Naive thymus-derived CD8-positive, alpha-beta T cell (primary cell): ENCODE measurements at places on chromosomes 3 and 15.

DNA sequence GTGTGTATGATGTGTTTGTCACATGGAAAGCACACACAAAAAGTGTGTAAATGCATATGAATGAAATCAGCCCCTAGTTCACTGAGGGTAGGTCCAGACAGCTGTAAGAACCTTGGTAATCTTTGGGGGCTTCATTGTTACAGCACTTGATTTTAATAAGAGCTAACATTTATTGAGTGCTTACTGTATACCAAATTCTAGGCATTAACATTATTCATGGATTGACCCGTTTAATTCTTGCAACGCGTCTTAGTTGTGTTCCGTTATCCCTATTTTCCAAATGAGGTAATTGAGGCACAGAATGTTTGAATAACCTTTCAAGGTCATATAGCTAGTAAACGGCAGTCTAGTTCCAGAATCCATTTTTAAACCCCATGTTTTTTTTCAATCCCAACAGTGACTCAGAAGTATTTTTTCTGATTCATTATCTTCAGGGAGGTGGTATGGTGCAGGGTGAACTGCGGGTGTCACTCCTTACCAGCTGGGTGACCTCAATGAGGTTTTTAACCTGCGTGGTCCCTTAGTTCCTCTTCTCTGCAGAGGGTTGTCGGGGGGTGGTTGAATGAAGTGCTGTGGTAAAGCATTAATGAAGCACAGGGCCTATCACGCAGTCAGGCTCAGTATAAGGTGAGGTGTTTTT is 14.2 kb downstream of the RAB8B start:
- peaks cover 17% of the 10 kb centered on the region for H3K36me3 ChIP-seq
- H3K4me3 ChIP-seq = peak overlapping the region; percentile 26
- peaks cover 85% of the 10 kb centered on the region for H3K4me1 ChIP-seq
- DNase-seq = peak; percentile 47
- H3K27ac ChIP-seq = peak overlapping the region; percentile 48

- no peak overlapping the region for H3K27ac ChIP-seq
- no peak for DNase-seq
- H3K4me1 ChIP-seq = peaks cover 65% of the 10 kb centered on the region
Observed at GRCh38 chr15:64521201-64521600, 60.8 kb downstream of the ZNF609 start.

DNA sequence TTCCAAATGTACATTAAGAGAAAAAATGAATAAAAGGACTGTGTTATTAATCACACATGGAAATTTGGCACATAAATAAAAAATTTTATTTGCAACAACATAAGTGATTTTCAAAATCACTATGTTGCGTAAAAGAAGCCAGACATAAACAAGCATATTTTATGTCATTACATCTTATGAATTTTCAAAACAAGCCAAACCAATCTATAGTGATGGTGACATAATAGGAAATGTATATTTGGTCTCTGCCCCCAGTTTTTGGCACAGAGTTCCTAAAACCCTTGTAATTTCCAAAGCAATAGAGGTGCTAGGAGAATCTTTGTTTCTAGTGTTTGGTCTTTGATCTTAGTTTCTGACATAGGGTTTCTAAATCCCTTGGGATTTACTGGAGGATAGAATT is 543.3 kb downstream of the ZBBX start:
- DNase-seq = no peak

DNA sequence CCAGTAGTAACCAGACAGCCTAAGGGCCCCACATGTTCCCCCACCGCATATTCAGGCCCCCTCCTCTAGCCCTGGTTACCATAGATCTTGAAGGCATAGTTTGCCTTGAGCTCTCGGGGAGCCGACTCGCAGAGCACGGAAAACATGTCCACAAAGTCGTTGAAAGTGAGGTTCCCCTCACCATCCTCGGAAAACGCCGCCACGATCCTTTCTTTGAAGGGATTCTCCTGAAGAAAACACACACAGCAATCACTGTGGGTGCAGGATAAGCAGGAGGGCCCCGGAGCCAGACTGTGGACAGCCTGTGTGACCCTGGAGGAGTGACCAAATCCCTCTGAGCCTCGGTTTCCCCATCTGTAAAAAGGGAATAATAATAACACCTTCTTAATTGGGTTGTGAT is 16.8 kb downstream of the SH2D7 start:
- peaks cover 27% of the 10 kb centered on the region for H3K4me1 ChIP-seq
- H3K4me3 ChIP-seq = no peak overlapping the region
- no peak for DNase-seq
- H3K36me3 ChIP-seq = no peaks in the 10 kb centered on the region
- H3K27ac ChIP-seq = no peak overlapping the region

DNA sequence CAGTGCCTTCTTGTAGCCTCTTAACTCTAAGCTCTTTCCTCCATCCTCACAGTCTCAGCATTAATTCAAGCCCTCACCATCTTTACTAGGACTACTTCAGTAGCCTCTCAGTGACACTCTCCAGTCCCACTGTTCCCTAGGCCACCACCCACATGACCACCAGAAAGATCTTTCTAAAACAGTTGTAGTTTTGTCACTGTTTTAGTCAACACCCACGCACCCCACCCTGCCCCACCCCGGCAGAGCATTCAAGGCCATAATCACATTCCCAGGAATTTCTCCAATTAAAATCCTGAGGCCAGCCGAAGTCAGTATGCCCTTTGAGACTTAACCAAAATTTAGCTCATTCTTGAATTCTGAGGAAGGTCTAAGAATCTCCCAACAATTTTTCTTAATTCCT is 31.2 kb upstream of the PSMD6 start:
- no peaks in the 10 kb centered on the region for H3K36me3 ChIP-seq
- H3K27me3 ChIP-seq = peaks cover 18% of the 10 kb centered on the region
- H3K4me3 ChIP-seq = no peak overlapping the region
- no peaks in the 10 kb centered on the region for H3K4me1 ChIP-seq
- no peak overlapping the region for H3K27ac ChIP-seq
- no peak for DNase-seq

GRCh38 chr3:66098436-66098835 is 59.7 kb upstream of the MAGI1 start:
- H3K4me3 ChIP-seq = no peak overlapping the region
- H3K4me1 ChIP-seq = no peaks in the 10 kb centered on the region
- H3K27me3 ChIP-seq = no peaks in the 10 kb centered on the region
- no peaks in the 10 kb centered on the region for H3K36me3 ChIP-seq
- H3K27ac ChIP-seq = no peak overlapping the region

DNA sequence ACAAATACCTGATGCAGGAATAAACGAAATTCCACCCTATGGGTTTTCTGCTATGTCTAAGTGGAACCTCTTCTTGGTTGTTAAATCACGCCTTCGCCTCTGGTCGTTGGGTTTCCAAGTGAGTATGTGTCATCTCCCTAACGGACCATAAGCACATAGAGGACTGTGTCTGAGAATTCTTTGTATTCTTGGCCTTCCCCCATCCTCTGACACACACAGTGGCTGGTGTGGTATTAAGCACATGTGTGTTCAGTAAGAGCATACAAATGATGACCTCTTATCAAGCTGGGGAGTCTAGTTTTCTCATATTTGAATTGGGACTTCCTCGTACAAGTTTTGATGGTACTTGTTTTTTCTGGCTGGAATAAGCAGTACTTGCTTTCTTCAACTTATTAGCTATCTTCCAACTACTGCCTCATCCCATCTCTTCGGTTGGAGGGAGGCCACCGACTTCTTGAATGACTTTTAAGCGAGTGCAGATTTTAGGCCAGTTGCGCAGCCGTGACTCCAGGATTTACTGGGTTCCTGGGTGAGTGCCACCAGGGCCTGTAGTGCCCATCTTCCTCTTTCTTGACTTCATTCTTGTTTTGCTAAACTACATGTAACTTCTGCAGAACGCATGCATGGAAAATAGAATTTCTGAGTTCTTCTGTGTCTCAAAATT is 240.2 kb downstream of the ADAMTS17 start:
- H3K4me3 ChIP-seq = no peak overlapping the region
- no peaks in the 10 kb centered on the region for H3K4me1 ChIP-seq
- no peak for DNase-seq
- no peaks in the 10 kb centered on the region for H3K36me3 ChIP-seq
- no peak overlapping the region for H3K27ac ChIP-seq

- H3K4me1 ChIP-seq = peaks cover 48% of the 10 kb centered on the region
- H3K36me3 ChIP-seq = peaks cover 2% of the 10 kb centered on the region
- H3K27me3 ChIP-seq = no peaks in the 10 kb centered on the region
- H3K4me3 ChIP-seq = peak overlapping the region; percentile 69
- peak overlapping the region; percentile 75 for H3K27ac ChIP-seq
Observed at GRCh38 chr3:114863848-114864247, 283.2 kb downstream of the ZBTB20 start.

DNA sequence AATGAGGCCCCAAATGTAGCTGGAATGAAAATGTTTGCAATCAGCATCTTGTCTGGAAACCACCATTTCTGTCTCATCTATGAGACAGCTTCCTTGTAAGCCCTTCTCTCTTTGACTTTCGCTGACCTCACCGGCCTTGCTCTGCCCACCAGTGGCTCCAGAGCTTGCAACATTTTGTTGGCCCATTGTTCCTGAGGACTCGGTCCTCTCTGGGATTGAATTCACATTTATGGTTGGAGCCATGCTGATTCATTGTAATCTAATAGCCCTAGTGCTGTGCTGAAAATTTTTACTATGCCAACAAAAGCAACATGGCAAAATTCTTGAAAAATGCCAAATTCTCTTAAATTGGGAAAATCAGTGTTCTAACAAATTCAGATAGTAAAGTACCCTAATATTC is 37.2 kb downstream of the ABHD5 start:
- no peaks in the 10 kb centered on the region for H3K27me3 ChIP-seq
- H3K27ac ChIP-seq = no peak overlapping the region
- no peaks in the 10 kb centered on the region for H3K36me3 ChIP-seq
